HFF-Myc (cell line): ENCODE measurements at places on chromosomes 16 and 17.
A peak's percentile ranks its signal among the peaks of the same experiment; 100 is the strongest.

- DNase-seq, result no peak
Observed at GRCh38 chr17:19857640-19858039, 10.1 kb downstream of the ULK2 start.

DNA sequence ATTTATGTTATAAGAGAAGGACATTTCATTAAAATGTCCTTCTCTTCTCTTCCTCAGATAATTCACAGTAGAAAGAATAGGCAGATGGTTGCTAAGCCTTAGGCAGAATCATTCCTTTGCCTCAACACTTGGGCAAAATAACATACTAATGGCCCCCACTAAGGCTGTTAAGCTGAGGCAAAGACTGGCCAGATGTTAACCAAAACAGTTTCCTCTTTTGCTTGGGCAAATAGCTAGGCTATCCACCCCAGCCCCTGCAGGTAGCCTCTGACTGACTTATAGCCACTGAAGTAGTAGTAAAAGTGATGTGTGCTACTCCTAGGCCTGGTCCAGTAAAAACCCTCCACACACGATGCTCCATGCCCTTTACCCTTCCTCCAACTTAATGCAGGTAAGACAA, 55.2 kb downstream of the SPAG9 start:
- no peak for DNase-seq

DNA sequence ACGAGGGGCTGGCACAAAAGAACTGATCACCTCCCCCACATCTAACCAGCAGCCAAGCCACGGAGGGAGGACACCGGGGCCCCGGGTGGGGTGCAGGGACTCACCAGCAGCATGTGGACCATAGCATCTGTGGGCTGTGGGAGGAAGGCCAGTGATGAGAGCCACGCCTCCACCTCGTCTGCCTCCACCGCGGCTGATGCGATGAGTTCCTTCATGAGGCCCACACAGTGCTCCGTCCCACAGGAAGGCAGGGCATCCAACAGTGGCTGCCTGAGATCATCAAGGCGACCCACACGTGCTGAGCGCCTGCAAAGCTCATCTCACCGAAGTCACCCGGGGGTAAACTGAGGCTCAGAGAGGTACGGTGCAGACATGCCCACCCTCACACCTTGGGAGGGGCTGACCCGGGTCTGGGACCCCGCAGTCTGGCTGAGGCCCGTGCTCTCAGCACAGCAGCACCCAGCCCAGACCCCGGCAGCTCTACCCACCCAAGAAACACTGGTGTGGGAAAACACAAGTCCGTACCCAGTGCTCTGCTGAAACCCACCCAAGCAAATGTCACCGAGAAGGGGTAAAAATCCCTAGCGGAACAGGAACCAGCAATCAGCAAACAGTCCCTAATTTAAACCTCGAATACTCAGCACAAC, 85.9 kb downstream of the LITAF start:
- no peak for DNase-seq

- no peak for DNase-seq
Observed at GRCh38 chr16:59973966-59974365, 1239.8 kb upstream of the GOT2 start.

DNA sequence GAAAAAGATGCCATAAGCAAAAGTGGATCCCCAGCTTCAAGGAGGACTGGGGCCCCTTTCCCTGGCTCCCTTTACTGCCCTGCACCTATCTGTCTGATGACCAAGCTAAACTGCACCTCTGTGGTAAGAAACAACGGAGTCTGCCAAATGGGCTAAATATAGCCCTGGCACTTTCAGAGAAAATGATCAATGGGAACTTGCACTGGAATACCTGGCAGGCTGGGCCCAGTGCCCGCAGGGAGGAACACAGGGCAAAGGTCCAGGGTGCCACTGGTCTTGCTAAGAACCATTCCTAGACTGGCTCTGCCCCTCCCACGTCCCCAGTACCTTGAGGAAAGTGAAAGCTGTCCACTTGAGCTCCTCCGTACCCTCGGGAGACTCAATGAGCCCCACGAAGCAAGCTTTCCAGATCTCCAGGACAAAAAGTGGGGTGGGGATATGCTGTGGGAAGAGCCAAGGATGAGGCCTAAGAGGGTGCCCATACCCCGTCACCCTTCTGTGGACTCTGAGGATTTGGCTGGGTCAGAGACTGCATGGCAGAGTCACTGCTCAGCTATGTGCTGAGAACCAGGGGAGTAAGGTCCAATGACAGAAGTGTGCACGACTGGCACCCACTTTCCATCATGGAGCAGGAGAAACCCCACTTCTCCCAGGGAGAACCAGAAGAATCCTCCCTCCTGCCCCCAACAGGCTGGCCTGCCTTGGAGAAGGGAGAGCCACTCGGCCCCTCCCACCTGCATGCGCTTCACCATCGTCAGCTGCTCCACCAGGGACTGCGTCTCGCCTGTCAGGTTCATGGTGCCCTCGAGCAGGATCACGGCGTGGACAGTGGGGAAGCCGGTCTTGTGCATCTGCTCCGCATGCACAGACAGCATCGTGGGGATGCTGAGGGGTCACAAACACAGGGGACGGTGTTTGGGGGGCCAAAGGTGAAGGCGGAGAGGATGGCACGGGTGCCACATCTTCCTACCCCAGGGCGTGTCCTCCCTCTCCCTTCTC, 17.4 kb downstream of the CSF3 start:
- no peak for DNase-seq

- peak; percentile 26 for DNase-seq
Observed at GRCh38 chr16:47037746-47038458, 64.4 kb upstream of the DNAJA2 start.

GRCh38 chr17:35313875-35314409, 59.5 kb downstream of the SLFN11 start:
- no peak for DNase-seq

GRCh38 chr16:50718061-50718760, 23.7 kb upstream of the CYLD start:
- no peak for DNase-seq

- DNase-seq, result no peak
Observed at GRCh38 chr16:85851034-85851785, 47.8 kb upstream of the IRF8 start.
